ENCODE measurements at places on chromosomes 6 and 20.

DNA sequence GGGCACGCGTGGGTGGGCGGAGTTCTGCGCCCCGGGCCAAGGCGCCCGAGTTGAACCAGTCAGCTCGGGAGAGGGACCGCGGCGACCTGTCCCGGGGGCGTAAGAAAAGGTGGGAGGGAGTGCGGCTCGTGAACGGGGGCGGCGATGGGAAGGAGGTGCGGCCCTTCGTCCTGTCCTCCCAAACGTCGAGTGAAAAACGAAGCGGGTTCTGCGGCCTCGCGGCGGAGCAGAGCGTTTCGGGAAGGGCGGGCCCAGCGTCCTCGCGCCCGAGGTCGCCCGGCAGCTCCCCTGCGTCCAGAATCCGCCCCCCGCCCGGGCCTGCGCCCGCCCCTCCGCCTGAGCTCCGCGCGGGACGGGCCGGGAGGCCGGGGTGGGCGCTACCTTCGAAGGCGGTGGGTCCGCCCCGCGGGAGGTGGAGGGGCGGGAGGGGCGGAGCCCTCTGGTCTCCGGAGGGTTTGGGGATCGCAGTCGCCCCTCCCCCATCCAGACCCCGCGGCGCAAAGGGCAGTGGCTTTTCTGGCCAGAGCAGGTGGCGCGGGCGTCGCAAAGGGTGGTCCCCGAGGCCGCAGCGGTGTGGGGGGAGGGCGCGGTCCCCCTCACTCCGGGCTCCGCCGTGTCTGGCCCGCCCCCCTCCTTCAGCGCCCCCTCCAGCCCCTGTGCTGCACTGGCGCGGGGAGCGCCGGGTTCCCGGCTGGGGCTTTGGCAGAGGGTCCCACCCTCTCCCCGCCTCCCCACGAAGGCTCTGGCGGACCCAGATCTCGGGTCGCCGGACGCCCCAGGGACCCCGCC lies 838 bp downstream of the STMN3 start:
- DNase-seq = no peak

GRCh38 chr20:23203951-23204730 lies 118.0 kb upstream of the CD93 start:
- no peak for DNase-seq

DNA sequence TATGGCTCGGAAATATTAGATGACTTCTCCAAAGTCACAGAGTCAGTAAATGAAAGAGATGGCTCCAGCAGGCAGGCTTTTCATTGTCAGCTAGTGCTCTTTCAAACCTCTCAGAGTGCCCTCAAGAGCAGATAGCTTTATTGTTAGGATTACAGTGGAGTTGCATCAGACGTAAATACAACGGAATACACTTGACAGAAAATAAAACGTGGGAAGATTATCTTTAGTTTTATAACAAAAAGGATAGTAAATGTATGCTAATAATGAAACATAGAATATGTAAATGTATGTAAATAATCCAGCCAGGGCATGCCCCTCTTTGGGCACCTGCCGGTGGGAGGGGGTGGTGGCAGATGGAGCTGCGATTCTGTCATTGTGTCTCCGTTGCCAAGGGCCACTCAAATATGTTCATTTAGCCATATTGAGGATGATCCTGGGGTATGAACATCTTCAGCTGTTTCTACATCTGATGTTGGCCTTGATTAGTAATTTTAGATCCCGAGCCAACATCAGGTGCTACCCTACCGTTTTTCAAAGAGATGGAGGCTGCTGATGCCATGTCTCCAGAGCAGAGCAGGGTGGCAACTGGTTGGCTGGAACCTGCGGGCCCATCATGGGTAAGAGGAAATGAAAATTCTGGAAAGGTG lies 358.3 kb upstream of the SULF2 start:
- no peak for DNase-seq

- no peak for DNase-seq
These were observed 470 bp upstream of the FAM83C start for GRCh38 chr20:35292504-35293285.

- no peak for DNase-seq
These were observed 3.3 kb downstream of the ZGPAT start for GRCh38 chr20:63711085-63711645.

All from Right ventricle myocardium inferior (tissue), 1 donor.